ENCODE measurements at places on chromosomes 2 and 18.

DNA sequence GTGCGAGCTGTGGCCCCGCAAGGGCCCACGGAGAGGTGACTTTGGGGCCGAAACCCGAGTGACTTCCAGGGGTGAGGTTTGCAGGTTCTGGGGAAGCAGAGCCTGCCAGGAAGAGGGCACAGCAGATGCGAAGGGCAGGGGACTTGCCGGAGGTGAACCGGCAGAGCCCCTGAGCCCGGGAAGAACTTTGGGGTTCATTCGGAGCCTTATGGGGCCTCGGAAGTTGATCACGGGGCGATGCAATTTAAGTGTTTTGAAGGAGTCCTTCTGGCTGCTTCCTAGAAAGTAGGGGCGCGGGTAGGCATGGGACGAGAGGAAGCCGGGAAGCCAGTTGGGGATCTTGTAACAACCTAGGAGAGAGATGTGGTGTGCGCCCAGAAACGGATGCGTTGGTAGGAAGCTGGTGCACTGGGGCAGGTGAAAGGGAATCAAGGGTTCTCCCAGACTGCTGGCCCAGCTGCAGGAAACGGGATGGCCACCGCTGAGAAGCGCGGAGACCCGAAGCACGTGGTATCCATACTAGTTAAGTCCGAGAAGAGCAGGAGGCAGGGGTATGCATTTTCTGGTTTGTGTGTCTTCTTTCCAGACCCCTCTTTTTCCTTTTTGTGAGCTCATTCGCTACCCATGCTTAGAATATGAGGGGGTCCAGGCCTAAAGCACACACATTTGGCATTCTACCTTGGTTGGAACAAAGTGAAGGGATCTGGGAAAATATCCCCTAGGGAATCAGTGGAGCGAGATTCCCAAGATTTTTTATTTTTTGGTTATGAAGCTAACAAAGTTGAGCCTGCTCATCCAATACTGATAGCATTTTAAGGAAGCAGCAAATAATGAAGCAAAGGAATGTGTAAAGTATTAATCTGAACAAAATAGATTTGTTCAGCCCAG is 758 bp downstream of the SCLY start:
- DNase-seq: peak; percentile 42

DNA sequence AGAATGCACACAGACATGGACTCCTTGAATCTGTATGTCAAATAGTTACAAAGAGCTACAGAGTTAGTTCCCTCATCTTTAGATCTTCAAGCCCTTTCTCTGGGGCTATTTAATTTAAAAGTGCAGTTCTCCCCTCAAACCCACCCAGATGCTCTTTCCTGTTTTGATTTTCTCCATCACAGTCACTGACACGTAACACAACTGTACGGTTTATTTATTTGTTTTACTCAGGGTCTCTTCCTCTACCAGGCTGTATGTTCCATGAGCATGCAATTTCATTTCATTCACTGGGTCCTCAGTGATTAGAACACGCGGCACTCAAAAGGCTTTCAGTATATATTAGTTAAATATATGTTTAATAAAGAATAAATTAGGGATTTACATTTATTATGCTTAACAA is 94.7 kb downstream of the DOCK10 start:
- DNase-seq: no peak

GRCh38 chr2:1664076-1664605 is 80.2 kb downstream of the PXDN start:
- no peak for DNase-seq

DNA sequence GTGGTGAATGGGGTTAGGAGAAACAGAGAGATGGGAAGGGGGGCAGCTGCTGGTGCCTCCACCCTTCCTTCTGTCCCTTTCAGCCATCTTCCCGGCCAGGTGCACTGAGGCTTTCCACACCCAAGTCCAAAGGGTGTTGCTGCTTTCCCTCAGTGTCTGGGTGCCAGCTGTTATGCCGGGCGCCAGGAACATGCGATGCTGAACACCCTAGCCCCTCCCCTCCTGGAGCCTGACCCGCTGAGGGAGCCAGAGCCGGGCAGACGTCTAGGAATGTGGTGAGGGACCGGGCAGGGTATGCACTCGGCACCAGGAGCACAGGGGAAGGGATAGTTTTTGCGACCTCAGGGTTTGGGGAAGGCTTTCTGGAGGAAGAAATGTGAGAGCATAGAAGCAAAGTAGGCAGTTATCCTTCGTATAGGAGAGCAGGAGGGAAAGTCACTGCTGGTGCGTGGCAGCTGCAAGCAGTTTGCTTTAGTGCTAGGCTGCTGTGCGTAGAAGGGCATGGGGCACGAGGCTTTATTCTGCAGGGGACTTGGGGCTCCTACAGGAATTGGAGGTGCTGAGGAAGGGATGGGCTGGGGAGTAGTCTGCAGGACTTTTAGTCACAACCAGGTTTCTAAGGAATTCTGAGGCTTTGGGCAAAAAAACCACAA is 147.7 kb downstream of the TSN start:
- no peak for DNase-seq

GRCh38 chr2:182597570-182598295 is 118.3 kb upstream of the DNAJC10 start:
- no peak for DNase-seq

DNA sequence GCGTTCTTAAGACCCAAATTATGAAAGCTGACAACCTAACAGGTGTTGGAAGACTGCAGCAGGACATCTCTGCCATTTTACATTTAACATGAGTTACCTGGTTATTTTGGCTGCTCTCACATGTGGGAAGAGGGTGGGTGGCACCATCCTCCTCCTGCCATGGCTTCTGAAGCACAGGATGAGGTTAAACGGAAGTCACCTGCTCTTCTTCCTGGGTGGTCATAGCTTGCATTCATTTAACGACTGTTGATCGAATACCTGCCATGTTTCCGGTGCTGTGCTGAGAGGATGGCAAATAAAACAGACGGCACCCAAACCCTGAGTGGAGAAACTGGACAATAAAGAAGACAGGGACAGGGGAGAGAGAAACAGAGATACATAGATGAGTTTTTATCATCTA is 118.0 kb downstream of the RHBDD1 start:
- DNase-seq: no peak

DNA sequence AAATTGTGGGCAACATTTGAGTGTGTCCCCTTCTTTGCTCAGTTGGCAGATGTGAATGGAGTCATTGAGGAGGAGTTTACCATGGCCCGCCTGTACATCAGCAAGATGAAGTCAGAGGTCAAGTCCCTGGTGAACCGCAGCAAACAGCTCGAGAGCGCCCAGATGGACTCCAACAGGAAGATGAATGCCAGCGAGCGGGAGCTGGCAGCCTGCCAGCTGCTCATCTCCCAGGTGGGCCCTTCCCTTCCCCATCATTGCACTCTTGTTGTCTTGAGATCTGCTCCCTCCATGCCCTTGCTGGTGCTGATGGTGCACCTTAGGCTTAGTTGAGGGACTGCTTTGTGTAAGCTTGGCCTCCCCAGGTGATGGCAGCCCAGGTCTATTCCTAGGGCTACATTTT is 47.5 kb upstream of the LYPD6B start:
- DNase-seq: no peak

- DNase-seq: no peak
Observed at GRCh38 chr18:11368020-11368419, 218.7 kb upstream of the PIEZO2 start.

GRCh38 chr18:61679836-61680235 is 213.0 kb downstream of the RNF152 start:
- no peak for DNase-seq
